ENCODE measurements at places on chromosomes 6 and 20.

DNA sequence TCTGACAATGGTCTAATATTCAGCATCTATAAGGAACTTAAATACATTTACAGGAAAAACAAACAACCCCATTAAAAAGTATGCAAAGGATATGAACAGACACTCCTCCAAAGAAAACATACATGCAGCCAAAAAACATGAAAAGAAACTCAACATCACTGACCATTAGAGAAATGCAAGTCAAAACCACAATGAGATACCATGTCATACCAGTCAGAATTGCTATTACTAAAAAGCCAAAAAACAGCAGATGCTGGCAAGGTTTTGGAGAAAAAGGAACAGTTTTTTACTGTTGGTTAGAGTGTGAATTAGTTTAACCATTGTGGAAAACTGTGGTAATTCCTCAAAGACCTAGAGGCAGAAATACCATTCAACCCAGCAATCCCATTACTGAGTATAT is 339.0 kb upstream of the ADGRB3 start:
- DNase-seq: no peak

GRCh38 chr20:46933150-46933549 is 38.5 kb downstream of the EYA2 start:
- no peak for DNase-seq

DNA sequence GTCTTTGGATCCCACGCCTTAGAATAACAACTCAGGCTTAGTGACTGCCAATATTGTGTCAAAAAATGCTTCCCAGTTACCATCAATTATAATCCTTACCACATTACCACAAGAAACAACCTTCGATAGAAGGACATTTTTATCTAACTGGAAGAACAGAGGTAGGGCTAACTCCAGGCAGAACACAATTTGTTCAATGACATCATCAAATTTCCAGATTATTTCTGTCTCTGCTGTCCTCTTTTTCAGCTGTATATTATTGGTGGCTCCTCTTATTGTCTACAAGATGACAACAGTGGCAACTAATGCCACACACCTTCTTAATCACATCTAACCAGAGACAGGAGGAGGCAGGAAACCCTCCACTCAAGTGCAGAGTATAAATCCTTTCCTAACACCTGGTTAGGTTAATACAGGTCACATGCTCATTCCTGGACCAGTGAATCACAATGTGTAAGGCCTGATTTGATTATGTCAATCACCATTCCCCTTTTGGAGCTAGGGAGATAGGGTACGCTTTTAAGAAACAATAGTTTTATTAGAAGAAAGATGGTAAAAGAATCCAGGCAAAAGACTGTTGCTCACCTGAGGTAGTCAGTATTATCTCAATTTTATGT is 18.0 kb downstream of the KHDC1L start:
- DNase-seq: no peak

DNA sequence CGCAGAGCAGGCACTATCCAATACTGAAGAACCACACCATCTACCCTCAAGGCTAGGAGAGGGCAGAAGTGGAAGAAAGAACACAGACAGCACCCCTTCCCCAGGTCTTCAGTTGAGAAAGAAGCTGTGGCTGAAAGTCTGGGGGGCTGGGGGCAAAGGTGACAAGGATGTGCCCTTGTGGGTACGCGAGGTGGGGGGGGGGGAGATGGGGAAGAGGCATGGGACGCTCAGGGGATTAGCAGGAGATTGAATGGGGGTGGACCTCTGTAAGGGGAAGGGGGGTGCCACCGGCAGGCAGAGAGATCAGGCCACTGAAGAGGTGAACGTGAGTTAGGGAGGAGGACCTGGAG is 1.1 kb downstream of the B4GALT5 start:
- no peak for DNase-seq

DNA sequence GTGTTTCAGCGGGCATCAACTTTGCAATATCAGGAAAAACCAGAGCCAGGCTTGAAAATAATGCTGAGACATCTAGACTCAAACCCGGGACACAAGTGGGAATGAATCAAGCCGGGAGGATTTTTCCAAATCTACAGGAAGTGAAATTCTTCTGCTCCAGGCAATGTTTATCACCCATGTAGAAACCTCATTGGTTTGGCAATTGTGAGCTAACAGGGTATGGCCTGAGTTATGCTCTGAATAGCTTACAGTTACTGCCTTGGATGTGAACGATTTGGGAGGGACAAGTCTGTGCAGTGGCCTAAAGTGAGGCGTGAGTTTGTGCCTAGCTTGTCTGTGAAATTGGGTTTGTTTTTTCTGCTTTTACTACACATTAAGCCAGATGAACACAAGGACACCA is 87.4 kb downstream of the PCSK2 start:
- DNase-seq: no peak

GRCh38 chr20:62918147-62918546 is 8.2 kb downstream of the DIDO1 start:
- DNase-seq: no peak

DNA sequence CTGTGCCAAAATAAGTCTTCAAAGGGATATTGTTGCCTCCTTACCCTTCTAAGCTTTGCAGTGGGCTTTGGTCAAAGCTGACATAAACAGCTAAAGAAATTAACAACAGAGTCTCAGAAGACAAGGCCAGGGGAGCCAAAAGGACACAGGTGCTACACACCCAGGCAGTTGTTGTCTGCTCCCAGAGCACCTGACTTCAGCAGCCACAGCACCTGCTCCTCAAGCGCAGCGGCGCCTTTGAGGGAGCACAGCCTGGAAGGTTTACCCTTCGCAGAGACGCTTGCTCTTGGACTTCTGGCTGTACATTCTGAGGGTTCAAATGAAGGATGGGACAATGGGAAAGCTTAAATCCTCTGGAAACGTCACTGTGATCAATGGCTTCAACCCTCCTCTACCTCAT is 16.6 kb downstream of the B4GALT5 start:
- no peak for DNase-seq

GRCh38 chr6:29981211-29981812 is 39.0 kb downstream of the HLA-A start:
- no peak for DNase-seq

DNA sequence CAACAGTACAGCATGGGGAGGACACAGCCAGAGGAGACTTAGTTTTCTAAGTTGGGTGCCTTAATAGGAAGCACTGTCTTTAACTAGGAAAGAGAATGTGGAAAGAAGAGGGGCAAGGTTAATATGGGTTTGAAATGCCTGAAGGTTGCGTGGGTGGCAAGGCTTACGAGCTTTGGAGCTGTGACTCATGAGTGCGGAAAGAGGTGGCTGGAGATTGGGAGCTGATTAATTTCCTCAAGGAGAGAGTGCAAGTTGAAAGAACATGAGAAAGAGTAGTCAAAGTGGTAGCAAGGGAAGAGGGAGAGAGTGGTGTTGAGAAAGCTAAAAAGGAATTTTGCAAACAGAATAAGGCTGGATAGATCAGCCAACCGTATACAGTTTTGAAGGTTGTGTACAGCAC is 315.1 kb upstream of the PRND start:
- no peak for DNase-seq

GRCh38 chr20:44601801-44602204 is 19.4 kb downstream of the PKIG start:
- DNase-seq: no peak

DNA sequence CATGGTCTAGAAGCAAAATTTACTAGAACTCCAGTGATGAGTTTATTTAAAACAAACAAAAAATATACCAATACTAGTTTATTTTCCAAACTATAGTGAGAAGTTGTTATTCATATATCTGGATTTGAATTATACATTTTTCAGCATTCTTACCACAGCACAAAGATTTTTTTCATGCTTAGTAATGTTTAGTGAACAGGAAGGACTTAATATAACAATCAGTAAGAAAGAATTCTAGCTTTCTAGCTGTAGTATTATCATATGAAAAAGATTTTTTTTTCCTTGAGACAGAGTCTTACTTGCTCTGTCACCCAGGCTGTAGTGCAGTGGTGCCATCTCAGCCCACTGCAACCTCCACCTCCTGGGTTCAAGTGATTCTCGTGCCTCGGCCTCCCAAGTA is 13.8 kb downstream of the MARCKS start:
- no peak for DNase-seq

- no peak for DNase-seq
Observed at GRCh38 chr6:111468329-111469012, 14.5 kb downstream of the REV3L start.

- DNase-seq: no peak
Observed at GRCh38 chr20:15031546-15032351, 694.3 kb upstream of the FLRT3 start.

DNA sequence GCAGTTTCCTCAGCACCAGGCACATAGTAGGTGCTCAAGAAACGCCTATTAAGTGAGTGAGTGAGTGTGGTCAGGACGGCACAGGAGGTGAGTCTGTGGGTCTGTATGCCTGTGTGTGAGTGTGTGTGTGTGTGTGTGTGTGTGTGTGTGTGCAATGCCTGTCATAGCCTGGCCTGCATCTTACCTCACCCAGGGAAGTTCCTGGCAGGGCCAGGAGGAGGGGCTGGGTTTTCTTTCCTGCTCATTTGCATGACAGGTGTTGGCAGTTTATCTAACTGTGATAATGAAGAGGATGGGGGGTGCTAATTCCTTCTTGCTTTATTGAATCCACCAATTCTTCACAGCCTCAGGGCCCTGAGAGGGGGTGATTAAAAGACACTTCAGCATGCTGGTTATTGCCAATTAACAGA is 146.7 kb upstream of the MLN start:
- DNase-seq: no peak

GRCh38 chr20:6863355-6863754 is 95.9 kb downstream of the BMP2 start:
- no peak for DNase-seq

Measured in chondrocyte (in vitro differentiated cells).